Mesendoderm (in vitro differentiated cells): ENCODE measurements at places on chromosomes 7 and 10.

DNA sequence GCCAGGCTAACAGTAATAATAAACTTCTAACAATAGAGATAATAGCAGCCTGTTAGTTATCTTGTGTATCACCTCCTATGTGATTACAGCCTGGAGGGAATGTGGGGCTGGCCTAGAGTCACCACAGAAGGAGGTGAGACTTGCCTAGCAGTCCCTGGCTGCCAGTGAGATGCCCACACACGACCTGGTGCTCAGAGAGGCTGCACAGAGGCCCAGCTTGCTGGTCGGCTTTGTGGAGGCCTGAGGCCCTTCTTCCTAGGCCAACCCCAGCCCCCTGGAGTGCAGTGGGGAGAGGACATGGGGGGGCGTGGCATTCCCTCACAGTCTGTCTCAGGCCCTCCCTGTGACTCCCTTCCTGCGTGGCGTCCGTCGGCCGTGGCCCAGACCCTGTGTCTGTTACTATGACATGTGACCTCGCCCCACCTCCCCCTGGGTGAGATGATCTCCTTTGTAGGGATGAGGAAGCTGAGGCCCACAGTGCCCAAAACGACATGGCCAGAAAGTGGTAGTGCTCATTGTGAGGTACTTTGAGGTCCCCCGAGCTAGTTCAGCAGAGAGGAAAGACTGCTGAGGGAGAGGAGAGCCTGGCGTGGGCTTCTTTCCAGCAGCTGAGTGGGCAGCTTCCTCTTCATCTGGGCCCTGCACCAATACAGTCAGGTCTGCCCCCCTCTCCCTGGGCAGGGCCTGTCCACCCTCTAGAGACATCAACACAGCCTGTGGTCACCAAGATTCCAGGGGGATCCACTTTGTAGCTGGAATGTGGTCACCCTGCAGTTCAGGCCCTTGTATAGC, 29.7 kb downstream of the UNC5B start:
- H3K27me3 ChIP-seq, result no peaks in the 10 kb centered on the region
- DNase-seq, result no peak

GRCh38 chr7:131244259-131244852, 83.3 kb upstream of the MKLN1 start:
- H3K36me3 ChIP-seq, result no peaks in the 10 kb centered on the region
- H3K4me1 ChIP-seq, result peaks cover 2% of the 10 kb centered on the region
- H3K27ac ChIP-seq, result no peak overlapping the region
- no peaks in the 10 kb centered on the region for H3K27me3 ChIP-seq

DNA sequence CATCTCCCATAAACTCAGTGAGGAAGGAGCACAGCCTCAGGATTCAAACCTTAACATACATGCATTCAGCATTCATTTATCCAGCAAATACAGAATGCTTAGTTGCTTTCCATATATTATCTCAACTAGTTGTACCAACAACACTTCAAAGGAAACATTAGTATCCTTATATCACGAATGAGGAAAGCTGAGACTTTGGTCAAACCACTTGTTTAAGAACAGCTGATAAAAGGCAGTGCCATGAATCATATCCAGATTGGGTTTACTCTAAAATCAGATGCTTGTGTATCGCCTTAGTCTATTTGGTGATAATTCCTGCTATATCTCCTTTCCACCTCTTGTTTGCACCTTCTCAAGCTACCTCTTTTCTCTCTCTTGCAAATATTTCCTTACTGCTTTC, 1.9 kb upstream of the CPED1 start:
- no peak overlapping the region for H3K4me3 ChIP-seq
- H3K4me1 ChIP-seq, result peaks cover 2% of the 10 kb centered on the region
- H3K36me3 ChIP-seq, result no peaks in the 10 kb centered on the region
- no peak for DNase-seq
- H3K27me3 ChIP-seq, result peaks cover 2% of the 10 kb centered on the region

GRCh38 chr7:87075671-87076404, 16.4 kb upstream of the ELAPOR2 start:
- peaks cover 1% of the 10 kb centered on the region for H3K4me1 ChIP-seq
- no peak for DNase-seq
- H3K36me3 ChIP-seq, result no peaks in the 10 kb centered on the region
- no peaks in the 10 kb centered on the region for H3K27me3 ChIP-seq

DNA sequence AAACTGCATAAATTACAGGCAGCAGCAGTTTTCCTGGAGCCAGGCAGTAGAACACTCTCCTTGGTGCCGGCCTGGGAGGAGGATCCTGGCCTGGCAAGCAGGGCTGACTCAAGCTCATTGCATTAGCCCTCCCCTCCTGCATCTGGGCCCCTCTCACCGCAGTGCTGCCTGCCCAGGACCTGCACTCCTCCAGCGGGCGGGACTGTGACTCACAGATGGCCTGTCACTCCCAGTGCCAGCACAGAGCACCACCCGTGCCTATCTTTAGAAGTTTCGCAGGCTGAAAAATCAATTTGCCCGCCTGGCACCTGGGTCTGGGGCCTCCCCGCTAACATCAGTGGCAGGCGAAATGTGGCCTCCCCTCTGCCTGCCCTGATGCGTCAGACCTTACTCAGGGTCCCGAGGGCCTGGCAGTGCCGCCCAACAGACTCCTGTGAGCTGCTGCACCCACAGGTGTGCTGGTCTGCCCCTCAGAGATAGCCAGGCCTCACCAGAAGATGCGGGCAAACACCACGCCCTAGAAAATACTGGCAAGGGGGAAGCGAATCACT, 123.8 kb downstream of the KCNMA1 start:
- H3K27me3 ChIP-seq, result no peaks in the 10 kb centered on the region
- peak; percentile 65 for DNase-seq
- peaks cover 6% of the 10 kb centered on the region for H3K4me1 ChIP-seq
- H3K36me3 ChIP-seq, result no peaks in the 10 kb centered on the region
- H3K27ac ChIP-seq, result no peak overlapping the region

DNA sequence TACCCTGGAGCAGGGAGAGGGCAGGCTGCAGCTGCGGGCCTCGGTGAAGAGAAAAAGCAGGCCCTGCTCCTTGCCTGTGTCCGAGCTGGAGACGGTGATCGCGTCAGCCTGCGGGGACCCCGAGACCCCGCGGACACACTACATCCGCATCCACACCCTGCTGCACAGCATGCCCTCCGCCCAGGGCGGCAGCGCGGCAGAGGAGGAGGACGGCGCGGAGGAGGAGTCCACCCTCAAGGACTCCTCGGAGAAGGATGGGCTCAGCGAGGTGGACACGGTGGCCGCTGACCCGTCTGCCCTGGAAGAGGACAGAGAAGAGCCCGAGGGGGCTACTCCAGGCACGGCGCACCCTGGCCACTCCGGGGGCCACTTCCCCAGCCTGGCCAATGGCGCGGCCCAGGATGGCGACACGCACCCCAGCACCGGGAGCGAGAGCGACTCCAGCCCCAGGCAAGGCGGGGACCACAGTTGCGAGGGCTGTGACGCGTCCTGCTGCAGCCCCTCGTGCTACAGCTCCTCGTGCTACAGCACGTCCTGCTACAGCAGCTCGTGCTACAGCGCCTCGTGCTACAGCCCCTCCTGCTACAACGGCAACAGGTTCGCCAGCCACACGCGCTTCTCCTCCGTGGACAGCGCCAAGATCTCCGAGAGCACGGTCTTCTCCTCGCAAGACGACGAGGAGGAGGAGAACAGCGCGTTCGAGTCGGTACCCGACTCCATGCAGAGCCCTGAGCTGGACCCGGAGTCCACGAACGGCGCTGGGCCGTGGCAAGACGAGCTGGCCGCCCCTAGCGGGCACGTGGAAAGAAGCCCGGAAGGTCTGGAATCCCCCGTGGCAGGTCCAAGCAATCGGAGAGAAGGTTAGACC, 138.0 kb upstream of the STK17A start:
- no peaks in the 10 kb centered on the region for H3K27me3 ChIP-seq
- H3K27ac ChIP-seq, result no peak overlapping the region
- H3K4me1 ChIP-seq, result no peaks in the 10 kb centered on the region
- no peak overlapping the region for H3K4me3 ChIP-seq

DNA sequence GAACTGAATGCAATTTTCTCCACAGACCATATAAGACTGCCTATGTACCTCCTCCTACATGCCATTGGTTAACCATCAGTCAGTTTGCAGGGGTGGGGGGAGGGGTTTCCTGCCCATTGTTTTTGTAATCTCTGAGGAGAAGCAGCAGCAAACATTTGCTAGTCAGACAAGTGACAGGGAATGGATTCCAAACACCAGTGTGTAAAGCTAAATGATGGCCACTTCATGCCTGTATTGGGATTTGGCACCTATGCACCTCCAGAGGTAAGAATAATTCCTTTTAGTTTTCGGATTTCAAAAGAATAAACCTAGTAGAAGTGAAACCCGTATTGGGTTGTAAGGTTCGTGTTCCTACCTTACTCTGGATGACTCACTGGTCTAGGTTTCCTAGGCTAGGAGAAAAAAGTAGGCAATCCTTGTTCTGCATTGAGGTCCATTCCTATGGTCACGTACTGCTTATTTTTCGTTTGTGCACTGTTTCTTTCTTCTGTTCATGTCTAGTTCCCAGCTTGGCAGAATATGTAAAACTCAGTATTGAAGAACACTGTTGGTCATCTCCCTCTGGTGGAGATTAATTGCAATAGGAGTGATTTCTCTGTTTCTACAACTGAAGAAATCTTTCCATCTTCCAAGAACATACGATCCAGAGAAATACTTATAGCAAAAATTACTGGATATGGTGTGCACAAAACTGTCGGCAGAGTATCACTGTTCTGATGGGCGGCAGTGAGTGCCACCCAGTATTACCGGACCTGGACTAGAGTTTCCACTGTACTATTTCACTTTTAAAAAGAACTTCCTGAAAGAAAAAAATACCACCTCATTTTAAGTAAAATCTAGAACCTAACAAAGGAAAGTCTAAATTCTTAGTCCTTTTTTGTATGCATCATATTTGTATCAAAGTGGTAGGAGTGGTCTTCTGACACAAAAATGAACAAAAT, at the start of gene AKR1C3:
AKR1C3 (plus strand) TSS at position 150 of the 941 bp plus-strand sequence; CDS start at position 181, 31 bp downstream.
- H3K27me3 ChIP-seq, result no peaks in the 10 kb centered on the region
- H3K4me1 ChIP-seq, result peaks cover 3% of the 10 kb centered on the region
- H3K36me3 ChIP-seq, result no peaks in the 10 kb centered on the region
- H3K27ac ChIP-seq, result no peak within 1 kb of the TSS
- DNase-seq, result peak; percentile 84

GRCh38 chr7:34022626-34023025, 117.3 kb downstream of the BMPER start:
- H3K27me3 ChIP-seq, result no peaks in the 10 kb centered on the region
- no peak overlapping the region for H3K27ac ChIP-seq
- no peaks in the 10 kb centered on the region for H3K4me1 ChIP-seq
- no peaks in the 10 kb centered on the region for H3K36me3 ChIP-seq
- H3K4me3 ChIP-seq, result no peak overlapping the region
- DNase-seq, result no peak

DNA sequence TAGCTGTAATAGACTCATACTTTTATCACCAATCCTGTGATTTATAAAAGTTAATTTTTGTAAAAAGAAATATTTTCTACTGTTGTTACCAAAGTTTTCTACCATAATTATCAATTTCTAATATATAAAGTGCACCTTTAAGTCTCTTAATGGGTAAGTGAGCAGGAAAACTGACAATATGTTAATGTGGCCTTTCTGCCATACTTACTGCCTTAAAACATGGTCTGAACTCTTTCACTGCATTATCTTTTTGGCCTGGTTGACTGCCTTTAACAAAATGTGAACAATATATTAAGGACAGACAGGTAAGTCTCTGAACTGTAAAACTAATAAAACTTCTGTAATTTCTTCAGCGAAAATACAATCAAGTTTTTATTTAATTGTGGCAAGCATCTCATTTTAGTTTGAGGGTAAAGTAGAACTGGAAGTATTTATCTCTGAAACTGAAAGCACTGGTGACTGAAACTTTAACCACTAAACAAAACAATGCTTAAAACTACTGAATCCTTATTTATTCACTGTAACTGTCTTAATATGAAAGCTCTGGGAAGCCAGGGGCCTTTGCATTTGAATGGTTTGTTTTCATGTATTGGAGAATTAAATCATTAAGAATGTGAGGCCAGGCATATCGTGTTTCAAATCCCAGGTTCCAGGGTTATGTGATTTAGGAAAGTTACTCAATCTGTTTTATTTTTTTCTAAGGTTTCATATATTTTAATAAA, 948.8 kb upstream of the POT1 start:
- no peak overlapping the region for H3K4me3 ChIP-seq
- no peaks in the 10 kb centered on the region for H3K36me3 ChIP-seq
- no peaks in the 10 kb centered on the region for H3K27me3 ChIP-seq
- no peaks in the 10 kb centered on the region for H3K4me1 ChIP-seq
- DNase-seq, result no peak

- DNase-seq, result peak; percentile 33
- H3K4me3 ChIP-seq, result peak overlapping the region; percentile 70
- no peak overlapping the region for H3K27ac ChIP-seq
- no peaks in the 10 kb centered on the region for H3K4me1 ChIP-seq
- peaks cover 3% of the 10 kb centered on the region for H3K27me3 ChIP-seq
Measured at GRCh38 chr7:149838992-149839408, 825 bp downstream of the ZNF862 start.

DNA sequence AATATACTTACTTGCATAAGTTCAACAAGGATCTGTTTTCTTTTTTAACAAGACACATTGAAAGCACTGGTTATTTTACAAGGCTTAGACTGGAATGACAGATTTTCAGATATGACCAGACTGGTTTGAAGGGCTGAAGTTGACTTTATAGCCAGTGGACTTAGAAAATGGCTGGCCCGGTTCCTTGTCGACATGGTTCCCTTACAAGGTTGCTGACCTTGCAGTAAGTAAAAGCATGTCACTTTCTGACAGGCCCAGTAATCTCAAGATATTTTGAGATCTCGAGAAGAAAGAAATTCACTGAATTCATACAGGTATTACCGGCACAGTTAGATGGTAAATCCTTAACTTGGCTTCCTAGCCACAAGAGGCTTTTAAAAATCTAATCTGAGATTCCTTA, 136.5 kb downstream of the COBL start:
- H3K36me3 ChIP-seq, result no peaks in the 10 kb centered on the region
- no peaks in the 10 kb centered on the region for H3K4me1 ChIP-seq
- no peak overlapping the region for H3K4me3 ChIP-seq
- H3K27ac ChIP-seq, result no peak overlapping the region
- DNase-seq, result no peak
- no peaks in the 10 kb centered on the region for H3K27me3 ChIP-seq
